Bronchial epithelial cell (primary cell): ENCODE measurements at places on chromosomes 12 and 14. TPM values are rescaled to one million over a fixed set of nuclear protein-coding genes. Genes with fewer than 3 reads are reported as not detected.

The TCHP gene
- 9.2 and 18.1 TPM in 2 replicates for total RNA-seq

The FAM222A gene
- total RNA-seq, result under 0.01 TPM in 1 of 2 replicates, not detected in the other

The LGMN gene
- total RNA-seq, result 34.0 and 59.3 TPM in 2 replicates

The KCNC2 gene
- under 0.01 TPM in 1 of 2 replicates, not detected in the other for total RNA-seq

The CLEC2A gene
- total RNA-seq, result not detected in 2 replicates

The SLC25A21 gene
- total RNA-seq, result 0.53 and 0.64 TPM in 2 replicates

The CYP46A1 gene
- 0.13 TPM in 1 of 2 replicates, not detected in the other for total RNA-seq

The INHBC gene
- total RNA-seq, result not detected in 2 replicates

The RNF212B gene
- not detected in 2 replicates for total RNA-seq

GRCh38 chr12:9761419-9761781, 699 bp upstream of the CD69 start:
- no peak for DNase-seq

GRCh38 chr14:64736271-64737169, 32.3 kb downstream of the PLEKHG3 start:
- DNase-seq, result no peak

- DNase-seq, result no peak
Observed at GRCh38 chr12:42475106-42475505, 114.4 kb downstream of the PRICKLE1 start.

- DNase-seq, result no peak
Observed at GRCh38 chr12:115791331-115791730, 486.2 kb downstream of the MED13L start.

DNA sequence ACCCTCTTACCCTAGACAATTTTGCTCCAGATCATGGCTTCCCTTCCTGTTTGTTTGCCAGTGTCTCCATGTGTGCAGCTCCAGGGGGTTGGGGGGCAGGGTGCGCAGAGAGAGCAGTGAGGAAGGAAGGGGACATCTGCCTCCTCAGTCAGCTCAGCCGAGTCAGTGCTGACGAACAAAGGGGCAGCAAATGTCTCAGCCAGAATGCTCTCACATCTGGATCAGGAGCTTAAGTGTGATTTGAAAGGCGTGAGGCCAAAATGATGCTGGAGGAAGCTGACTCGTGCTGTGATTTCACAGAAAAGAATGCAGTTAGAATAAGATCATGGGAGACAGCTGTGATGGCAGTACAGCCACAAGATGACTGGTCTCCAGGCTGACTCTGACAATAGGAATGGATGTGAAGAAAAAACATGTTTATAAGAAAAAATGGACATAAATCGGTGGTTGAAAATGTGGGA, 27.1 kb upstream of the CDK17 start:
- peak; percentile 100 for DNase-seq

DNA sequence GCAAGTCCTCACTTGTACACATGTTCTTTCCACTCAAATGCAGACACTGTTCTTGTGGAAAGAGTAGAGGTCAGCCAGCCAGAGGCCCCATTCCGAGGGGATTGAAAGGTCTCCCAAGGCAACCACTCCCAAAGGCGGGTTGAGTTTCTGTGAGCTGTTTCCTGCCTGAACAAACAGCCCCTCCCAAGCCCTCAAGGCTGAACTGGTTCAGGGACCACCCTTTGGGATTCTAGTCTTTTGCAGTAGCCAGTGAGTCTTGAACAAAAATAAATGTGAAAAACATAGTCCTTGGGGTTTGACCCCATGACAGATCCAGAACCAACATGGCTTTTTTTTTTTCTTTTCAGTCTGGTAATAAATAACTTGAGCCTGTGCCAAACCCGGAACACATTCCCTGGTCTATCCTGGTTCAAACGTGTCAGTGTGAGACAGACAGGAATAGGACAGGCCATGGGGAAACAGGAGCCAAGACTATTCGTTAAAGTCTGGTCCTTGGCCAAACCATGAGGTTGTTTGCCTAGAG, 17.6 kb upstream of the STK38L start:
- DNase-seq, result peak; percentile 94

- no peak for DNase-seq
Observed at GRCh38 chr14:22282417-22282816, 306.6 kb downstream of the DAD1 start.

DNA sequence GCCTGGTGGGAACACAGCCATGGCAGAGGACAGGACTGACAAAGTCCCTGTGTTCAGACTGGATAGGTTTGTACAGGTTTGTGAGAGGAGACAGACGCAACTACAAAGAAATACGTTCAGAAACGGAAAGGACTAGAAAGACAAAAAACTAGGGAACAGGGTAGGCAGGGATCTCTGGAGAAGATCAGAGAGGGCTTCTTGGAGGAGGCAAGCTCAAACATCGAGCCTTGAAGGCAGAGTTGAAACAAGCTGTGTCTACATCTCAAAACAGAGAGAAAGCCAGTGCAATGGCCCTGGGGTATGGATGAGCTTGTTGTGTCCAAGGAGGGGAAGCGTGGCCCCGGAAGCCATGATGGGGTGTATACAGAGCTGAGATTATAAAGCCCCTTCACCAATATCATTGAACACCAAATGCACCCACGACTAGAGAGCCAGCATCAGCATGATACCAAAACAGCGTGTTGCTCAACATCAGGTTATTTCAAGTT, 89.6 kb upstream of the NCOR2 start:
- no peak for DNase-seq

GRCh38 chr14:60668431-60669112, 19.3 kb upstream of the SIX1 start:
- no peak for DNase-seq

DNA sequence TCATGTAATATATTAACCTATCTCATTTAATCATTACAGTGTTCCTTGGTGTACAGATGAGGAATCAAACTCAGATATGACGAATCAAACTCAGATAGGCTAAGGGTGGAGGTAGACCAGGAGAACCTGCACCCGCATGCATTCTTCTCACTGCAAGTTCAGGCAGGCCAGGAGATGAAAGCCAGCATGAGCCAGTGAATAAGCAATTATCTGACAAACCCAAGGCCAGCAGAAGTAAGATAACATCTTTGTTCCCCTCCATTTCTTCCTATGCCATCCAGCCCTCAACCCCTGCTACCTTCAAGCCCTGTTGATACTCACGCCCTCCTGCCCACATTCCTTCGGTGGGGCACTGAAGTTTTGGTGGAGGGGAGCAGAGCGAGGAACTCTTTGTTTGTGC, 152.2 kb downstream of the ETV6 start:
- peak; percentile 94 for DNase-seq

- DNase-seq, result peak; percentile 80
Observed at GRCh38 chr14:69917287-69917686, 38.1 kb downstream of the SMOC1 start.

- no peak for DNase-seq
Observed at GRCh38 chr12:41968599-41968998, 176.1 kb downstream of the GXYLT1 start.

- DNase-seq, result no peak
Observed at GRCh38 chr12:118015944-118016343, 559 bp upstream of the RFC5 start.

- peak; percentile 65 for DNase-seq
Observed at GRCh38 chr12:45981075-45981837, 9.1 kb downstream of the SCAF11 start.
